A549 treated with ZK216348 at 1 μM for 4 hours (cell line): ENCODE measurements at places on chromosomes 3 and 15. TPM values are rescaled to one million over a fixed set of nuclear protein-coding genes. Genes with fewer than 3 reads are reported as not detected.

CLRN1 gene
- total RNA-seq, result not detected in 5 replicates

SAMD7 gene
- total RNA-seq, result not detected in 5 replicates

BOC gene
- 5.6 to 7.1 TPM (median 6.2 TPM) in 5 replicates for total RNA-seq

ATP13A5 gene
- not detected in 5 replicates for total RNA-seq

CCR9 gene
- total RNA-seq, result not detected in 5 replicates

GP5 gene
- not detected in 5 replicates for total RNA-seq

ZBED2 gene
- total RNA-seq, result 0.19 to 0.43 TPM (median 0.26 TPM) in 5 replicates

GOLGA6L7 gene
- not detected in 5 replicates for total RNA-seq

CLEC3B gene
- 0.22 TPM in 1 of 5 replicates, not detected in the others for total RNA-seq

DNASE1L3 gene
- not detected in 5 replicates for total RNA-seq

FBN1 gene
- 6.5 to 7.1 TPM (median 7.0 TPM) in 5 replicates for total RNA-seq

OIP5 gene
- total RNA-seq, result 11.9 to 15.8 TPM (median 13.8 TPM) in 5 replicates

SLC7A14 gene
- total RNA-seq, result not detected in 5 replicates

SERP1 gene
- total RNA-seq, result 50.6 to 126 TPM (median 102 TPM) in 5 replicates

SNRPA1 gene
- 99.6 to 129 TPM (median 111 TPM) in 5 replicates for total RNA-seq

CAMKV gene
- 0.26 to 0.77 TPM (median 0.45 TPM) in 5 replicates for total RNA-seq

ZMYND10 gene
- total RNA-seq, result 0.89 to 2.2 TPM (median 1.5 TPM) in 5 replicates

SCAMP5 gene
- total RNA-seq, result 9.3 to 13.3 TPM (median 11.7 TPM) in 5 replicates

EOGT gene
- 5.9 to 13.7 TPM (median 9.8 TPM) in 5 replicates for total RNA-seq

RPL14 gene
- total RNA-seq, result 727 to 823 TPM (median 727 TPM) in 5 replicates

LDHAL6B gene
- total RNA-seq, result not detected in 5 replicates

GOLGA8R gene
- 0.14 to 0.34 TPM (median 0.24 TPM) in 5 replicates for total RNA-seq

CADM2 gene
- 0.38 to 0.46 TPM in 2 of 5 replicates, not detected in the others for total RNA-seq

AADACL2 gene
- total RNA-seq, result not detected in 5 replicates

KNG1 gene
- total RNA-seq, result 0.09 TPM in 1 of 5 replicates, not detected in the others

MEX3B gene
- total RNA-seq, result 2.8 to 5.9 TPM (median 5.2 TPM) in 5 replicates

C3orf49 gene
- total RNA-seq, result not detected in 5 replicates

KLF15 gene
- 0.11 to 0.30 TPM (median 0.13 TPM) in 5 replicates for total RNA-seq

CCR8 gene
- not detected in 5 replicates for total RNA-seq

ZNF639 gene
- total RNA-seq, result 14.8 to 23.7 TPM (median 21.1 TPM) in 5 replicates

RPSA gene
- total RNA-seq, result 2,440 to 2,963 TPM (median 2,631 TPM) in 5 replicates

AMT gene
- total RNA-seq, result 0.24 to 0.54 TPM (median 0.37 TPM) in 5 replicates

ZNF80 gene
- not detected in 5 replicates for total RNA-seq

PLSCR5 gene
- total RNA-seq, result not detected in 5 replicates

MASP1 gene
- not detected in 5 replicates for total RNA-seq

LSM3 gene
- total RNA-seq, result 17.0 to 36.7 TPM (median 20.4 TPM) in 5 replicates

SGO1 gene
- total RNA-seq, result 10.4 to 24.2 TPM (median 14.2 TPM) in 5 replicates

IL5RA gene
- total RNA-seq, result not detected in 5 replicates

GPD1L gene
- 13.6 to 21.6 TPM (median 19.2 TPM) in 5 replicates for total RNA-seq

GATM gene
- total RNA-seq, result 1.8 to 4.2 TPM (median 2.2 TPM) in 5 replicates

POLR2H gene
- total RNA-seq, result 69.5 to 82.7 TPM (median 77.4 TPM) in 5 replicates

CTXND1 gene
- total RNA-seq, result not detected in 5 replicates

HGD gene
- total RNA-seq, result 15.7 to 20.7 TPM (median 20.0 TPM) in 5 replicates

PBRM1 gene
- 10.7 to 17.2 TPM (median 14.0 TPM) in 5 replicates for total RNA-seq

SNTN gene
- total RNA-seq, result not detected in 5 replicates

WDR93 gene
- 0.09 to 0.64 TPM (median 0.18 TPM) in 5 replicates for total RNA-seq

MUSTN1 gene
- total RNA-seq, result 0.44 TPM in 1 of 5 replicates, not detected in the others

PTPRG gene
- total RNA-seq, result 1.8 to 3.2 TPM (median 2.4 TPM) in 5 replicates

SLCO2A1 gene
- total RNA-seq, result 0.02 to 0.22 TPM (median 0.06 TPM) in 4 of 5 replicates, not detected in the other

ETFA gene
- 238 to 274 TPM (median 246 TPM) in 5 replicates for total RNA-seq

GUCA1C gene
- not detected in 5 replicates for total RNA-seq

MYO1E gene
- total RNA-seq, result 162 to 298 TPM (median 249 TPM) in 5 replicates

MYO9A gene
- 7.5 to 12.9 TPM (median 10.9 TPM) in 5 replicates for total RNA-seq

MOBP gene
- total RNA-seq, result 0.15 to 0.36 TPM in 2 of 5 replicates, not detected in the others

TMEM207 gene
- not detected in 5 replicates for total RNA-seq

TMC3 gene
- total RNA-seq, result not detected in 5 replicates
